ENCODE measurements at places on chromosomes 5 and 9. TPM values are rescaled to one million over a fixed set of nuclear protein-coding genes. Genes with fewer than 3 reads are reported as not detected.
A peak's percentile ranks its signal among the peaks of the same experiment; 100 is the strongest.

C9orf50 gene
- not detected for total RNA-seq

- no peaks in the 10 kb centered on the region for H3K4me1 ChIP-seq
- H3K27ac ChIP-seq, result no peak overlapping the region
- H3K4me3 ChIP-seq, result no peak overlapping the region
- no peak for DNase-seq
- no peaks in the 10 kb centered on the region for H3K36me3 ChIP-seq
Observed at GRCh38 chr5:128426090-128426534, 111.9 kb downstream of the FBN2 start.

GRCh38 chr5:6291961-6292360 lies 86.4 kb downstream of the MED10 start:
- no peak overlapping the region for H3K4me3 ChIP-seq
- DNase-seq, result peak; percentile 22
- no peaks in the 10 kb centered on the region for H3K4me1 ChIP-seq
- H3K27ac ChIP-seq, result no peak overlapping the region
- H3K36me3 ChIP-seq, result no peaks in the 10 kb centered on the region
- H3K27me3 ChIP-seq, result no peaks in the 10 kb centered on the region

- no peak overlapping the region for H3K27ac ChIP-seq
- no peaks in the 10 kb centered on the region for H3K27me3 ChIP-seq
Observed at GRCh38 chr9:131404581-131404980, 10.7 kb downstream of the PRRC2B start.

- H3K36me3 ChIP-seq, result no peaks in the 10 kb centered on the region
- DNase-seq, result no peak
- H3K4me3 ChIP-seq, result no peak overlapping the region
- no peak overlapping the region for H3K27ac ChIP-seq
- H3K27me3 ChIP-seq, result no peaks in the 10 kb centered on the region
Observed at GRCh38 chr9:109468927-109469326, 29.2 kb downstream of the PTPN3 start.

All from CD4-positive, alpha-beta memory T cell (primary cell).